NCI-H1436 (cell line): ENCODE measurements at places on chromosomes 11 and 22.

DNA sequence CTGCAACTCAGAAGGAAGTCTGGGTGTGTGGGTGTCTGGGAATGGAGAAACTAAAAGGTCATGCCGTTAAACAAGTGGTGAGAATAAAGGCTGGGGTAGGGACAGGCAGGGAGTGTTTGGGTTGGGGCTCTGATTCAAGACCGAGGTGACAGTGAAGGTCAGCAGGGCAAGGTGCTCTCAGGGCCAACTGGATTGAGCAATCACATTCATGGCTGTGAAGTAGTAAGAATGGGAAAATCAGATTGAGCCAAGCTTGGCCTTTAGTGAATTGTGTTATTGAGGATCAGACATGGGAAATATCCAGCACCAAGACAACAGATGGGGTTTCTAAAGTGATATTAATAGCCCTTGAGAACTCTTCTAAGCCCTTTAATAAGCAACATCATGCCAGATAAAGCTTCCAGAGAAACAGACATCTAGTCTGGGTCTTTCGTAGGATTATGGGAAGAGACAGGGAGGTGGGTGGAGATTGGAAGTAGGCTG, 24.3 kb downstream of the SCN3B start:
- DNase-seq: no peak

- no peak for DNase-seq
These were observed 811.9 kb upstream of the LRRC4C start for GRCh38 chr11:42271306-42271705.

DNA sequence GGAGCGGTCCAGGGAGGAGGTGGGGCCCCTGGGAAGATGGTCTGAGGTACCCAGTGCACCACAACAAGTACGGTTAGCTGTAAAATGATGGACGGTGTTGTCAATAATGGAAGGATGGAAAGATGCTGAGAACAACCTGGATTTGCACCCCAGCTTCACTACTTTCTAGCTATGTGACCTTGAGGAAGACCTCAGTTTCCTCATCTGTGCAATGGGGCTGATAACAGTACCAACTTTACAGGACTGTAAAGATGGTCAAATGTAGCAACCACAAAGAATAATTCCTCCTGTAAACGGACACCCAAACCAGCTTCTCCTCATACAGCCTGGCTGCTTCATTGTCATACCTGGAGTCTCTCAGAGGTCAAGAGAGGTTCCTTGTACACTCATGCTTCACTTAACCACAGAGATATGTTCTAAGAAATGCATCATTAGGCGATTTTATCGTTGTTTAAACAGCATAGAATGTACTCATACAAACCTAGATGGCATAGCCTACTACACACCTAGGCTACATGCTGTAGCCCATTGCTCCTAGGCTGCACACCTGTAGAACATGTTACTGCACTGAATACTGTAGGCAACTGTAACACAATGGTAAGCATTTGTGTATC, 65.5 kb upstream of the LMO2 start:
- DNase-seq: no peak

GRCh38 chr11:68282141-68282860, 10.5 kb upstream of the C11orf24 start:
- no peak for DNase-seq

DNA sequence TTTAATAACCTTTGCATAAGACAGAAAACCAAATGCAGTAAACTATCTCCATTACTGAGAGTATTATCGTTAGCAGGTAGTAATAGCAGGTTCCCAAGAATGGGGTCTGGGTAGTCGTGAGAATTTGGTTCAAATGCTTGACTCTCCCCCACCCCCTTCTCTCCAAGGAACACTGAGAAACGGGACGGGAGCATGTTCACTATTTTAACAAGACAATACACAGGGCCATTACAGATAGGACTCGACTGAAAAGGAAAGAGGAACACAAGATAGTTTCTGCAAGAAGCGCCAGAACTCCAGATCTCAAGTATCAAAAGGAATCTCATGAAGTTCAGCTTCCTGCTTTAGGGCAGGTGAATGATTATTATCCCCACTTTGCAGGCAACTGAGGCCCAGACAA, 27.0 kb downstream of the KMT5B start:
- no peak for DNase-seq

GRCh38 chr11:898143-898511, 12.5 kb downstream of the CHID1 start:
- no peak for DNase-seq

GRCh38 chr11:64074239-64074638, 38.5 kb downstream of the FLRT1 start:
- DNase-seq: no peak

GRCh38 chr11:62444236-62444833, 25.5 kb downstream of the SCGB1A1 start:
- peak; percentile 19 for DNase-seq

DNA sequence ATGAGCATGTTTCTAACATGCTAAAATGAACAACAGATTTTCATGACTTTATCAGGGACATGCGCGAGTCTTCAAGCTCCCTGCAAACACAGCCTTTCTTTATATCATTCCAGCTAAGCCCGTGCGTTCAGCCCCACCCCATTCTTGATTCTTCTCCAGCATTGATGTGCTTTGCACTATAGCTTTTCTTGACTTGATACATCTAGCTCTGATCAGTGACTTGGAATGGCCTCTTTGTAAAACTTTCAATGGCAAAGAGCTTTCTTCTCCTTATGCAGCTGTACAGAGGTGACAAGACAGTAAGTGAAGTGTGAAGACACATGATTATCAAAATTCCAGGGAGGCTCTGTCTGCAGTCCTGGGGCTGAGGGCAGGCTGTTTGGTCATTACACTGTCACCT, 561.0 kb downstream of the OPCML start:
- DNase-seq: no peak

GRCh38 chr11:100739666-100740065, 52.6 kb downstream of the ARHGAP42 start:
- no peak for DNase-seq

DNA sequence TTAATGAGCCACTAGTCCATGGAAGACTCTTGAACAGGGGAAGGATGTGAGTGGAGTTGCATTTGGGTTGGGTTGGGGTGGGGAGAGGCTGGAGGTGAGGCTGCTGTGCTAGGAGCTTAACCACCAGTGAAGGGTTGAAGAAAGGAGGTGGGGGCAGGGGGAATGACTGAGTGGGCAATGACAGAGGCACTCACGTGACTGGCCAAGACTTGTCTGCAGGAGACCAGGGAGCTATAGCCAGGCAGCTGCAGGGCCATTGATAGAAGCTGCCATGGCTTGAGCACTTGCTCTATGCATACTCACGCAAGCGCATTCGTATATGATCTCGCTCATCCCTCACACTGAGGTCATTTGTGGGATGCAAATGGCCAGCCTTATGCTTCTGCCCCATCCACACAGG, 4.0 kb downstream of the LMO2 start:
- no peak for DNase-seq

DNA sequence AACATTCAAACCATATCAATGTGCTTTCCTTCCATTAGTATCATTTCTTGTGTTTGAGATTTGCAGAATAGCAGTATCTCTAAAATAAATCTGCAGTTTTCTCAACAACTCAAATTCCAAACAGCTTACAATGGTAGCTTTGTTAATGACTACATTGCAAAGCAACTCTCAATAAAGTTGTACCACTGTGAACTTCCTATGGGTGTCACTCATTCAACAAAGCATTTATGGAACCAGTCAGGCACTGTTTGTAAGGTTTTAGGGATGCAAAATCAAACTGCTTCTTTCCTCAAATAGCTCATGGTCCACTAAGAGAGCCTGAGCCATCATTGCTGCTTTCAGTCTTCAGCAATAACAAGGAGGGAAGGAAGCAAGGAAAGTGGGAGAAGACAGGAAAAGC, 91.0 kb downstream of the CCDC83 start:
- DNase-seq: no peak

DNA sequence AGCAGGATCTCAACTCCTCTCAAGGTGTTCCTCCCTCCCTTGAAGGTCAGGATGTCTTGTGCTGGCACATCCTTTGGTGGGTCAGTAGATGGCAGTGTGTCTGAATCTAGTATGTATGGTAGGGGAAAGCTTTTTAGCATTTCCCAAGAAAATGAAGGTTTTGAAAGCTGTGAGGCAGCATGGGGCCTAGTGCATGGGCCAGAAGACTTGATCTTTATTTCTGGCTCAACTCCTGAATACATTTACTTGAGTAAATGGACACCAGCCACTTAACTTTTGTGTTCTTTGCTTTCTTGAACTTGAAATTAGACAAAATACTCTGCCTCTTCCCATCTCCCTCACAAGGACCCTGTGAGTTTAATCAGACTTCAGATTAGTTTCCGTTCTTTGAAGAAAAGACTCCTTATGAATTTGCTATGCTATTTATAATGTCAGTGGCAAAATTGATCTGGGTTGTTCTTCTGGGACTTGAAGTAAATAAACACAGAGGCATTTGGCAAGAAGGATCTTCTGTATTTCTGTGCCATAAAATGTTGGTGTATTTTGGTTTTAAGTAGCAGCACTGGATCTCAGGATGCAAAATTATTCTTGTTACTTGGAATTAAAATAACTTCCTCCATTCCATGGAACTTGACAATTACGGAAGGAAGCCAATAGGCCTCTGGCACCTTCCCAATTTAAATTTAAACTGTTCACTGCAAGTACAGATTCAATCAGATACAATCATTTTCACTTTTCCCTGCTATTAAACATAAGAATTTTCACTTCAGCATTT, 288.8 kb downstream of the CASP12 start:
- DNase-seq: no peak

DNA sequence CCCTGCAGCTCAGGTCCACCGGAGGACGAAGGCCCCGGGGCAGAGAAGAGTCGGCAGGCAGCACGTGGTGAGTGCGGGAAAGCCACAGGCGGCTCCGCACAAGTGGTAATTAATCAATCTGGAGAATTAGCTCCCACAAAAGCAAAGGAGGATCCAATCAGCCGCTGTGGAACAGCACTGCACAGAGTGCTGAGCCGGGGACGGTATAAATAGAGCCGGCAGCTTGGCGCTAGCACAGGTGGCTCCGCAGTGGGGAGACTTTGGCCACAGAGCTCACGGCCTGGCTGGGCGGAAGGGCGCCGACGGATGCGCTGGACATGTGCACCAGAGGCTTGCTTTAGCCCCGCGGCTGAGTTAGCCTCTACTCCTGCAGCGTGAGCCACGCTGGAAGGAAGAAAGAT, 48.9 kb downstream of the IGSF9B start:
- DNase-seq: no peak

GRCh38 chr22:46649141-46650077, 29.2 kb downstream of the GRAMD4 start:
- no peak for DNase-seq

- no peak for DNase-seq
These were observed 736.0 kb downstream of the NELL1 start for GRCh38 chr11:21405422-21405821.

DNA sequence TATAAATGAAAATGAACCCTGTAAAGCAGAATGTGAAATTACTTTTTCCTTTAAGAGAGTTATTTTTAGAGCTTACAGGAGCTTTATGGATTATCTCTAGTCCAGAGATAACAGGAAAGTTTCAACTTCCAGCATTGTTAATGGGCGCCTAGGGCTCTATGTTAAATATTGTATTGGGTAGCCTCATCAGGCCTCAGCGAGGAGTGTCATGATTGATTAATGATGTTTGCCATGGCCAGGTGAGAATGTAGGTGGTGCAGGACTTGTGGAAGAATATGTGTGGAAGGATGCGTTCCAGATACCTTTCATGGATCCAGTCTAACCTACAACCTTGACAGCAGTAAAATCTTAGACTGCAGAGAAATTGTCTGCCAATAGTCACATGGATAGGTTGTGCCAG, 50.6 kb downstream of the ME3 start:
- DNase-seq: no peak

GRCh38 chr11:46393759-46394158, 2.2 kb upstream of the CHRM4 start:
- DNase-seq: no peak

GRCh38 chr11:122093731-122094275, 22.2 kb downstream of the BLID start:
- DNase-seq: no peak

DNA sequence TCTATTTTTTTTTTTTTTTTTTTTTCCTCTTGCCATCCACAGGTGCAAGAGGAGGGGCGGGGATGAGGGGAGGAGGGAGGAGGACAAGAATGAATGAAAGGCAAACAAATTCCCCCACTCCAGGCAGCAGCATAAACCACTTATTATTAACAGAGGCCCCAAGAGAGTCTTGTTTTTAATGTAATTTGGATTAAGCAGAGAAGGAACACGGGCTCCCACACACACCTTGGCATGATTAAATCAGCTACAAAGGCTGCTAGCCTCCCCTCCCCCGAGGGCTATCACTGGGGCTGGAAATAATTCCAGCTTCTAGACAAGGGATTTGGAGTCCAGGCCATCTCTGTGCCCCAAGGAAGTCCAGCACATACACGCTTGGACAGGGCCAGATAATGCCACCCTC, 93.4 kb upstream of the DRD2 start:
- no peak for DNase-seq

DNA sequence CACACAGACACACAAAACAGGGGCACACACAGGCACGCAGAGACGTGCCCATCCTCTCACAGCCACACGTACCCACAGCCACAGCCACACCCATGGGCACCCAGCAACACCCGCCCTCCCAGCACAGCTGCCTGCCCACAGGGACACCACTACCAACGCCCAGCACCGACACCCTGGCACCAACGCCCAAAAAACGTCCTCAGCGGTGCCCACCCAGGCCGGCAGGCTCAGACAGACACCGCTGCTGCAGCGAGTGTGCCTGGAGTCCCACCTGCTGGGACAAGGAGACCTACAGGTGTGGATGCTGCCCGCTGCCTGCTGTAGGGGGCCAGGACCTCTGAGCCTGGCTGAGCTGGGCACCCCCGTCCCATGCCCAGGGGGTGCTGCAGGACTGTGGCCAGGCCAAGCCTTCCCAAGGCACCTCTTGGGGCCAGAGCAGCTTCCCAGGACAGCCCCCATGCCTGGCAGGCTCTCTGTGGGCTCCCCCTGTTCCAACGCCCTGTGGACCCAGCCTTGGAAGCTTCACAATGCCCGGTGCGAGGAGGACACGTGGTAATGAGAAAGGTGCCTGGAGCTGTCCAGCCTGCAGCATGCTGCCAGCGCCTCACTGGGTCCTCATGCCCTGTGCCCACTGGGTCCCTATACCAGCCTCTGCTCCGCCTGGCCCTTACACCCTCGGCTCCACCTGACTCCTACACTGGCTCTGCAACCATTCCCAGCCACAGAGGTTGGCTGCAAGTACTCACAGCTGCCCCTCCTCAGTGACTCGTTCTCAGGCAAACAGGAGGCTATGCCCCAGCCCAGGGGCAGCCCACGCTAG, 45.8 kb upstream of the TH start:
- DNase-seq: no peak

DNA sequence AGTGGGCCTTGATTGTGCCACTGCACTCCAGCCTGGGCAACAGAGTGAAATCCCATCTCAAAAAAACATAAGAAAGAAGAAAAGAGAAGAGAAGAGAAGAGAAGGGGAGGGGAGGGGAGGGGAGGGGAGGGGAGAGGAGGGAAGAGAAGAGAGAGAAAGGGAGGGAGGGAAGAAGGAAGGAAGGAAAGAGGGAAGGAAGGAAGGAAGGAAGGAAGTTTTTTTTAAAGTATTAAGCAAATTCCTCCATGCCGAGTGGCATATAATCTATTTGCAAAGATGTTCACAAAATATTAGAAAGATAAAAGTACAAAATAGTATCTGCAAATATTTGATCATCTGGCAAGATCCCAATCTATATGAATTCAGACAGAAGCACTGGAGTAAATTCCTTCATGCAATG, 10.5 kb upstream of the CFAP300 start:
- DNase-seq: no peak

- no peak for DNase-seq
These were observed 171.5 kb downstream of the MN1 start for GRCh38 chr22:27629908-27630673.
